ENCODE measurements at places on chromosomes 12 and 14.
A peak's percentile ranks its signal among the peaks of the same experiment; 100 is the strongest.

- DNase-seq = no peak
Measured at GRCh38 chr12:19177754-19178153, 48.2 kb downstream of the PLEKHA5 start.

DNA sequence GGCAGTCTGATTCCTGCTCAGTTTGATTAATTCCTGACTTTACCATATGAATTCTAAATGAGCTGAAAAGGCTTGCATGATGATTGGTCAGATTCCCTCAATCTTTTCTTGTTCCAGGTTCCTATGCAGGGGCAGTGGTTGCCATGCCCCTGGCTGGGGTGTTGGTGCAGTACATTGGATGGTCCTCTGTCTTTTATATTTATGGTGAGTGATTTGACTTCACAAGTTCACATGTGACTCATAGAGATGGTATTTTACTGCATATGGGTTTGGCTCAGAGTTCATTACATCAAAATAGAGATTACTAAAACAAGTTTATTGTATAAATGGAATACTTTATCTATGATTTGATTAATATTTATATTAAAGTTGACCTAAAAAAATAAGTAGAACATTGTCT is 44.8 kb downstream of the SLC17A8 start:
- no peak for DNase-seq

DNA sequence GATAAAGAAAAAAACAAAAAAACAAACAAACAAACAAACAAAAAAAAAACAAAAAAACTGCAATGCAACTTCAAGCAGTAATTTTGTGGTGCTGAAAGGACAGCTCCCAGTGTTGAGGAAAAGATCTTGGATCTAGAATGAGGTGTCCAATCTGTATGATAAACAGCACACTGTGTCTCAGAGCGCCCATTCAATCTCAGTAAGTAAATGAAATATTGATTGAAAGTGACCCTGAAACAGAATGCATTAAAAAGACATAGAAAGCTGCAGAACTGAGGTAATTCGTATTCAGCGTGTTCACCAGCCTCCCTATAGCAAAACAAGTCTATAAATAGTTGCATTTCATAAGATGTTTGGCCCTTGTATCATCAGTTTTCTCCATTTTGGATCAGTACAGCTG is 153.0 kb downstream of the NOVA1 start:
- DNase-seq = no peak

DNA sequence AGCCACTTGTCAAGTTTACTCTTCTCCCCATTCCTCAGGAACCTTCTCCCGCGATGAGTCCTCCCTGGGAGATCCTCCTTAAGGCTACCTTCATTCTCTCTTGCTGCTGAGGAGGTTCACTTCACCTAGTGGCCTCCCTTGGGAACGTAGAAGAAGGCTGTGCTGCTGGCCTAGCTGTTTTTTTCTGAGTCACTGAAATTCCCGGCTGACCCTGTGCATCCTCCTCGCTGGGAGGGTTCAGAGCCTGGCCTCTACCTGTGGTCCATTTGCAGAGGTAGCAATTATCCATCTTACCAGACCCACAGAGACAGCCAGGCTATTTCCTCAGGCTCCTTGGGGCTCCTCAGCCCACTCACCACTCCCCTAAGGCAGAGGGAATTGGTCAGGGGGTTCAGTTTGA is 4.6 kb downstream of the KRT82 start:
- DNase-seq = no peak

GRCh38 chr14:101760138-101761011 is 1.1 kb upstream of the PPP2R5C start:
- peak; percentile 95 for DNase-seq

- DNase-seq = no peak
Measured at GRCh38 chr12:17137396-17137795, 531.4 kb upstream of the LMO3 start.

- no peak for DNase-seq
Measured at GRCh38 chr12:12176402-12176801, 90.4 kb downstream of the LRP6 start.

GRCh38 chr12:32477714-32478113 is 78.4 kb downstream of the FGD4 start:
- DNase-seq = no peak

GRCh38 chr12:52521175-52521567 is 977 bp upstream of the KRT5 start:
- DNase-seq = no peak

DNA sequence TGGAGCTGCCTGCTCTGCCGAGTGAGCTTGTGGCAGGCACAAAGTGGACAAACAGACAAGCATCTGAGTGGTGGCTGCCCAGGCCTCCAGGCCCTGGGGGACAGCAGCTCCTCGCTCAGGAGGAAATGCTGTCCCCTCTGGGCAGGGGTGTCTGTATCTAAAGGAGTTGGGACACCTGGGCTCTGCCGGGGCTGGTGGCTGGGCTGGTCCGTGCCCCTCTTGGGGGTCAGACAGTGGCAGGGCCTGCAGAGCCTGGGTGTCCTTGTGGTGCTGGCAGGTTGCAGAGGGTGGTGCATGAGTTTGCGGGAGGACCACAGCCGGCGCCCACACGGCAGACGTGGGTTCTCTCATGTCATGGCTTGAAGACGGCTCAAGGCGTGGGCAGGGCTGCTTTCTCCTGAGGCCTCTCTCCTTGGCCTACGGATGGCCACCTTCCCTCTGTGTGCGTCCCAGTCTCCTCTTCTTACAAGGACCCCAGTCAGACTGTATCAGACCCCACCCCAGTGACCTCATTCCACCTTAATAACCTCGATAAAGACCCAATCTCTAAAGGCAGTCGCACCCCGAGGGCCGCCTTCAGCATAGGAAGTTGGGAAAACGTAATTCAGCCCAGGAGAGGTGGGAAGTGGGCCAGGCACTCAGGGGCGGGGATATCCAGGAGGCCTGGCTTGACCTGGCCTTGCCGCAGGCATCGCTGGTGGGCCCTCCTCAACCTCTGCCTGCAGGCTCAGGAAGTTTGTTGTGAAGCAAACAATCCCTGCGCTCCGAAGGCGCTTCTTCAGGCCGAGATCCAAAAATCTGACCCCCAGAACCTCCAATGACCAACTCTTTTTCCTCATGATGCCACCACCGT is 110.0 kb downstream of the KIF26A start:
- DNase-seq = no peak

DNA sequence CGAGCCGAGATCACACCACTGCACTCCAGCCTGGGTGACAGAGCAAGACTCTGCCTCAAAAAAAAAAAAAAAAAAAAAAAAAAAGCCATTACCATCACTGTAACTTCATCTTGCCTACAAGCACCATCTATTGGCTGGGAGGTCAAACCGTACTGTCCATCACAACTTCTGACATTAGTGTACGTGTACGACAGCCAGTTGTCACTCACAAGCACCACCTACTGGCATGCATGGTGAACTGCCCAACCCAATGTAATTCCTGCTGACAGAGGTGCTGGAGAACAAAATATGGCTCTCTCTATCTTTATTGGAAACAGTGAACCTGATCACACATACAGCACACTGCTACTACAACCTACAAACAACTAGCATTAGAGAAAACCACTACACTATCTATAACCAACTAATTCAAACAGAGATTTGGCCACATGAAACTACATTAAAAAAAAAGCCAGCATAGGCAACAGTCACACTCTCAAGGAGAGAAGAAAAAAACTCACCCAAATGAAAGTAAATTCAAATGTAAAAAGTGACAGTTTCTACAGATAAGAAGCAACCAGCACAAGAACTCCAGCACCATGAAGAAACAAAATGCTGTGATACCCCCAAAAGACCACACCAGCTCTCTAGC is 82.3 kb downstream of the PUS7L start:
- DNase-seq = peak; percentile 6

DNA sequence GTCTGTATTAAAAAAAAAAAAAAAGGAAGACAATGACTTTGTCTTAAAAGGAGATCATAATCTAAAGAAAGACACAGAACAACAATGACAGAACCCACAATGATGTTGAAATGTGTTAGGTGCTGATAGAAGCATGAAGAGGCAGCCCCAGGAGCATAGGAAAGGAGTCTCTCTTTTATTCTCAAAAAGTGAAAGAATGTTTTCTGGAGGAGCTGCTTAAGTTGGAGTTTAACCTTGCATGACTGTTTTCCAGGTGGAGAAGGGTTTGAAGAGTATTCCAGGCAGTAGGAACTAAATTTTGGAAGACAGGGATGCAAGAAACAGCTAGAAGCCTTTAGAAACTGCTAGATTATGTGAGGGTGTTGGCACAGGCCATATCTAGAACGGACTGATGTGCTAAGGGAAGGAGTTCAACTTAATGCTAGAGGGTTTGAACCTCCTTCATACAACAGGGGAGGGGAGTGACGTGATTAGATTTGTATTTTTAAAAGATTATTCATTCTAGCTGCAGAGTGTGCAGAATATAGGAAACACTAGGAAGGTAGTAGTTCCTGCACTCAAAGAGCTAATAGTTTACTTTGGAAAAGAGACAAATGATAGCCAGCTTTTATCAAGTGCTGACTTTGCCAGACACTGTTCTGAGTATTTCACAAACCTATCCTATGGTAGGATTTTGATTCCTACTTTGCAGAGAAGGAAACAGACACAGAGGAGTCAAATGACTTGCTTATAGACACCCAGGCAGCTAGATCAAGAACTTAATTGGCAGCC is 4.6 kb upstream of the RPL6 start:
- no peak for DNase-seq

DNA sequence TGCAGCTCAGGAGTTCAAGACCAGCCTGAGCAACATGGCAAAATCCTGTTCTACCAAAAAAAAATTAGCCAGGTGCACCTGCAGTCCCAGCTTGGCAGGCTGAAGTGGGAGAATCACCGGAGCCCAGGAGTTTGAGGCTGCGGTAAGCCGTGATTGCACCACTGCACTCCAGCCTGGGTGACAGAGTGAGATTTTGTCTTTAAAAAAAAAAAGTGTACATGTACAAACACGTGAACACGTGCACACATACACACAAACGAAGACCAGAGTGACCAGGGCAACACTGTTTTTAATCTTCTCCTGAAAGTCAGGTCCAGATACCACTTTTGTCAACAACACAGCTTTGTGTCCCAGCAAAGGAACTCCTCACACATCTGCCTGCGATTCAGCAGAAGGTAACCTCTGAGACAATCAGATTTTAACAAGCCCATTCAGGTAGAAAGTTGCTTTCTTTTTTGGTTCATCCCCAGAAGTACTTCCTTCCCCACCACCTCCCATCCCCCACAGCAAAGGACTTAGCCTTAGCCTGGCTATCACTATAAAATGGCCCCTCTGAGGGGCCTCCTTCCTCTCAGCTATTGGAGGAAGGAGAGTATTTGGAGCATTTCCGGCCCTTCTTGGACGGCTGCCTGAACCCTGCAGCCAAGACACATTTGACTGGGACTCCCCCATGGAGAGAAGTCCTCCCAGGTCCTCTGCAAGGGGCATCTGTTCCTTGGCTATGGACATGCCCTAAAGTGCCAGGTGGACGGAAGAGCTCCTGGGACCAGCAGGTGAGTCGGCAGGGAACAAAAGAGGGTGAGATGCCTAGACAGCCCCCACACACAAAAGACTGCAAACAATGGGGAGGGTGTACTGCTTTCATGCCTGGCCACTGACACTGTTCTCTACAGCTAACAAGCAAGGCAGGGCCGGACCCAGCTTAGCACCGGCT is 9.8 kb downstream of the CTDSP2 start:
- no peak for DNase-seq

GRCh38 chr12:64461634-64462414 is 9.9 kb downstream of the TBK1 start:
- DNase-seq = no peak

DNA sequence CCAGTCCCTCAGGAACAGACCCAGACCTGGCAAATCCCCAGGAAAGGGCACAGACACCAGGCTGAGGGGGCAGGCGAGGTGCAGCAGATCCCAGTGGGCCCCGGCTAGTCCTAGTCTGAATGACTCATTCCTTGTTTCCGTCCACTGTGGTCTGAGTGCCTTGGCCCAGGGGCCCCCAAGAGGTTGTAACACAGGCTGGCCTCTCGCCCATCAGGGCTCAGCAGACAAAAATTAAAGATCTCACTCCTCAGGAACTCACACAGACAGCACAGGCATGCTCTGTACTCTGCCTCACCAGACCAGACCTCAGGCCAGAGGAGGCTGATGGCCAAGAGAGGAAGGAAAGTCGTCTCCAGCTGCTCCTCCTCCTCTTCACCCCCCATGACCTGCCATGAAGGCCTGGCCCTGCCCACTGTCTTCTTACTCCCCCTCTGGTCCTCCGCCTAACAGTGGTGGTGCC is 7.7 kb upstream of the LTBP2 start:
- DNase-seq = no peak

GRCh38 chr14:71588028-71588427 is 344.2 kb upstream of the RGS6 start:
- DNase-seq = no peak

GRCh38 chr14:39016733-39017095 is 86.3 kb downstream of the SEC23A start:
- DNase-seq = no peak

GRCh38 chr14:85254711-85255110 is 275.2 kb upstream of the FLRT2 start:
- no peak for DNase-seq

DNA sequence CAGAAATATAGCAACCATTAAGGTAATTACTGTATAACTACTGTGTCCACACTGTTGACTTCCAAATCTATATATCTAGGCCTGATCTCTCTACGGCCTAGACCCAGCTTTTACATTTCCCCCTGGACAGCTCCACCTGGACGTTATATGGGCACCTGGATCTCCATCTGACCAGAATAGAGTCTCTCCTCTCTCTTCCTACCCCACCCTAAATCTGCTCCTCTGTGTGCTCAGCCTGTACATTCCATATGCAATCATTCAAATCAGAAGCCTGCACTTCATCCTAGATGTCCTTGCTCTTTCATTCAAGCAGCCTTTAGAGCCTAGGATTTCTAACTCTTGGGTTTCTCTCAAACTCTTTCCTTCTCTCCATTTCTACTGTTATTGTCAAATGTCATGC is 255.0 kb downstream of the PAX9 start:
- no peak for DNase-seq

DNA sequence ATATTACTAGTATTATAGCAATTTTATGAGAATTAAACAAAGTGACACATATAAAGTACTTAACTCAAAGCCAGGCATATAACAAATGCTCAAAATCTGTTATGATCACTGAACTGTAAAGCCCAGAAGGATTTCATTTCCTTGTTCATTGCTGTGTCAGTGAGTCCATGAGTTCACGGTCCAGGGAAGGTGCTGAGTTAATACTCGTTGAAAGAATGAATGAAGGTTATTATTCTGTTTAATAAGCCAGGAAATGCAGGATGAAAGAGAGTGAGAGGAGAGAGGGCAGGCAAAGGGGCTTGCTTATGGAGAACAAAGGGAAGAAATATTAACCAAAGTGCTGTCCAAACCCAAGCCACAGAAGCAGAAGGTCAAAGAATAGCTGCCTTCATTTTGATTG is 40.2 kb upstream of the NT5DC3 start:
- DNase-seq = no peak

- DNase-seq = peak; percentile 59
Measured at GRCh38 chr12:45730348-45731189, 1.1 kb downstream of the ARID2 start.

- DNase-seq = no peak
Measured at GRCh38 chr14:50529288-50530179, 2.8 kb downstream of the MAP4K5 start.

- DNase-seq = no peak
Measured at GRCh38 chr14:76138758-76139723, 12.7 kb upstream of the GPATCH2L start.

GRCh38 chr12:57848208-57848607 is 1.7 kb upstream of the CTDSP2 start:
- no peak for DNase-seq

- no peak for DNase-seq
Measured at GRCh38 chr12:27015730-27016076, 1.5 kb upstream of the TM7SF3 start.

GRCh38 chr14:45252366-45253069 is 484 bp downstream of the MIS18BP1 start:
- DNase-seq = peak; percentile 21

Measured in hematopoietic multipotent progenitor cell (in vitro differentiated cells).